Activated naive CD4-positive, alpha-beta T cell (primary cell): ENCODE measurements at places on chromosomes 7 and 10.

GRCh38 chr7:105003275-105003674 lies 10.7 kb upstream of the KMT2E start:
- no peak for DNase-seq

- DNase-seq: no peak
Measured at GRCh38 chr10:93073539-93074146, at the start of gene CYP26A1. TSS of gene CYP26A1 (plus strand) at chr10:93073893. CDS start at chr10:93073935, 42 bp downstream.

DNA sequence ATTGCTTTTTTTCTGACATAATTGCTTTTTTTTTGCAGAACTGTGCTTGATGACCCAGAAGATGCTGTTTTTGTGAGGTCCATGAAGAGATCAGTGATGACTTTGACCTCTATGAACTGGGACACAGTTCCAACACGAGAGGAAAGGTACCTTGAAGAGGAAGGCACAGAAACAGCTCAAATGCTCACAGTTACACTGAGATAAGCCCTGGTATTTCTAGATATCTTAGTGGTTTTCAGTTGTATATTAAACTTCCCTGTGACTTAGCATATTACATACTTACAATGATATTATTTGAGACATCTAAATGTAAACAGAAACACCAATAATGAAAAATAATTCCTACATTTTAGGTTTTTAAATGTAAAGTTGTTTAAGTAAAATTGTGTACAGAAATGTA lies 54.7 kb downstream of the LRRC72 start:
- no peak for DNase-seq

GRCh38 chr7:43693687-43694398 lies 35.5 kb downstream of the COA1 start:
- DNase-seq: no peak

DNA sequence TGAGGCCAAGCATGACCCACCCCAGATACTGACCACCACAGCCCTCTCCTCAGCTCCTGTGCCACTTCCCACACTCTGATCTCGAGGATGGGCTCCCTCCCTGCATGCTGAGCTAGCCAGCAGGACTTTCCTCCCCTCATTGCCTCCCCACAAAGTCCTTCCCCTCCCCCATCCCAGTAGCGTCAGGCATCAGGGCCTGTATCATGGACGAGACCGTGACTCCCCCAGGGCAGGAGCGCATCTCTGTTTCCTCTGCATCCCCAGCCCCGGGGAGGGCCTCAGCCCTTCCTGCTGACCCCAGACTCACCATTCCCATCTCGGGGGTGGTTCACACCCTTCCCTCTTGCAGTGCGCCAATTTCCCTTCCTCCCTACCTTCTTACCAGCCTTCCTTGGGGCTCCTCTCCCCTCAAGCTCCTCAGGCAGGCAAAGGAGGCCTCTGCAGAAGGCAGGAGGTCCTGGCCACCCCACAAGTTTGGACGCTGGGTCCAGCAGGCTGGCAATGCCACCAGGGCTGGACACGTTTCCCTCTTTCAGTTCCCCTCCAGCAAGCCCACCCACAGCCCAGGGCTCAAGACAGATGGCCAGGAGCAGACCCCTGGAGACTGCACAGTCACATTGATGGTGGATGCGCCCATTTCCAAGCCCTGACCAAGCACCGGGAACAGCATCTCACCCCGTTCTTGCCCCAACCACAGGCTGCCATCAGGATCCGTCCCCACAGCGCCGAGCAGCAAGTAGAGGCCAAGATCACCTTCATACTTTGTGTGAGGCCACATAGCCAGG lies 36.5 kb downstream of the GRID1 start:
- no peak for DNase-seq

DNA sequence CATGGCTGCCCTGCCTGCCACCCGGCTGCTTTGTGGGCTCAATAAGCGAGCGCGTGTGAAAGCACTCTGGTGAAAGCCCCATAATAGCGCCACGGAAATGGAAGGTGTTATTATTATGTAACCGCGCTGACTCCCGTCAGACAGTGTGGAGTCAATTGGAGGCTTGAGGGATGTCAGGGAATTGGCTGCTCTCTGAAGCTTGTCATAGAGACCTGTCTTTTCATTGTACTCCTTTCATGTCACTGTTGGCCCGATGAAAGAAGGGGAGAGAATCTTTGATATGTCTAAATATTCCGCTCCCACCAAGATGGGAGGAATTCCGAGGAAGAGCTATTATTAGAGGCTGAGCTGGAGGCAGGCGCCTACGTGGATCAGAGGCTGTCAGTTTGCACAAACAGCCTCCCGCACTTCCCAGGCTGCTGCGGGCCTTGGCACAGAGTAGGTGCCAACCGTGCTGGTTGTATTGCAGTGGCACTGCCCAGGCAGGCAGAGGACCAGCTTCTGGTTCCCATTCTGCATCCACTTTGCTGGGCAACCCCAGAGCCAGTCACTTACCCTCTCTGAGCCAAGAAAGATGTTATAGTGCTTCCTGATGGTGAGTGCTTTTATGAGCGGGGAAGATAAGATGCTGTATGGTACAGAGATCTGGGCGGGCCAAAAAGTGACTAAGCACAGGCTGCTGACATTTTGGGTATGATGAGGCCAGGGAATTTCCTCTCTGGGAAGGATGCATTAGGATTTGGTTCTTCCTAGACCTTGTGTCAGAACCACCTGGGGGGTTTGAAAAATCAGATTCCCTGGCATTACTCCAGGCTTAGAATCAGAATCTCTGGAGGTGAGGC lies 151.4 kb downstream of the RPS24 start:
- no peak for DNase-seq
